Activated T-cell treated with anti-CD3 and anti-CD28 coated beads for 1 hour (primary cell): ENCODE measurements at places on chromosomes 1 and 21.

DNA sequence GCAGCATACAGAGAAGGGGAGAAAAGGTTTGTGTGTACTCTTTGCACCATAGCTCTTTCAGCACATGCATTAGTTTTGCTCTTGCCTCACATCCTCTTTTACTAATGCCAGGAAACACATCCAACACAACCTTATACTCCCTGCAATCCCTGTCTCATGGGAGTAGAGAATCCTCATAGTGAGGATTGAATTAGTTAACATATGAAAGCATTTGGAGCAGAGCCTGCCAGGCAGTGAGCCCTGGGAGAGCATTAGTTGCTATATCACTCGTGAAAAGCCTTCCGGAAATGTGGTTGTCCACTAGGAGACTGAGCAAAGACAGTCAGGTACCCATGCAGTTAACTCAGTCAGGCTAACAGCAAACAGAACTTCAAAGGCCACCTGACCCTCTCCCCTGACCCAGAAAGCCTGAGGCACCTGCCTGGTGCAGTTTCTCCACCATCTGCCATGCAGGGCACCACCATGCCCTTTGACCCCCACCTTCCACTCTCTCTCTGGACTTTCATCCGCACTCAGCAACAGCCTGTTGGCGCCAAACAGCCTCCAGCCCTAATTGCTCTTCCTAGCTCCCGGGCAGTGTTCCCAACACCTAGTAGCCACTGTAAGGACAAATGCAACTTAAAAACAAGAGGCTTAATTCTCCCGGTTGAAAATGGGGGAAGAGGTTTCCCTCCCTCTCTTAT, 14.9 kb upstream of the AGT start:
- DNase-seq, result no peak

GRCh38 chr1:21749109-21749508, 33.8 kb downstream of the USP48 start:
- no peak for DNase-seq

GRCh38 chr1:89736937-89737733, 83.7 kb upstream of the LRRC8D start:
- DNase-seq, result no peak

- DNase-seq, result no peak
These were observed 24.2 kb upstream of the PEX19 start for GRCh38 chr1:160309185-160309557.

GRCh38 chr1:167453123-167453522, 65.2 kb downstream of the CD247 start:
- DNase-seq, result no peak

- DNase-seq, result no peak
These were observed 60.4 kb downstream of the ENAH start for GRCh38 chr1:225592362-225593025.

DNA sequence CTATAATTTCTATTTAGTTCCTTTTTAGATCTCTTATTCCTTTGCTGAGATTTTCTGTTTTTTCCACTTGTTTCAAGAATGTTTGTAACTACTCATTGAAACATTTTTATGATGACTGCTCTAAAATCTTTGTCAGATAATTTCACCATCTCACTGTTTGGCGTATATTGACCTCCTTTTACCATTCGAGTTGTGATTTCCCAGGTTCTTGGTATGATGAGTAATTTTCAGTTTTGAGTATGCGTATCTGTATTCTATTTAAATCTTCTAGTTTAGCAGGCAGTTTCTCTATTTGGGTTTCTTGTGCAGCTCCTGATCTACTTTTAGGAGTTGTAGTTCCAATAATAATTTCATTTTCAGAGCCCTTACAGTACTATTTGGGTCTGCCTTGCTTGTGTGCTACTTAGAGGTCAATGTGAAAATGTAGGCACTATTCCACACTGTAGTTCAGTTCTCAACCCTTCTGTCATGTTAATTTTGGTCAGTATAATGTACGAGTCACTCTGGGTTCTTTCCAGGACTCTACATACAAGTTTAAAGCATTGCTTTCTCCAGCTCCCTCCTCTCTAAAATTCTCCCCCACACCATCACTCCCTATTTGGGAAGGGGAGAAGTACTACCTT, 115.5 kb downstream of the ACBD6 start:
- no peak for DNase-seq

DNA sequence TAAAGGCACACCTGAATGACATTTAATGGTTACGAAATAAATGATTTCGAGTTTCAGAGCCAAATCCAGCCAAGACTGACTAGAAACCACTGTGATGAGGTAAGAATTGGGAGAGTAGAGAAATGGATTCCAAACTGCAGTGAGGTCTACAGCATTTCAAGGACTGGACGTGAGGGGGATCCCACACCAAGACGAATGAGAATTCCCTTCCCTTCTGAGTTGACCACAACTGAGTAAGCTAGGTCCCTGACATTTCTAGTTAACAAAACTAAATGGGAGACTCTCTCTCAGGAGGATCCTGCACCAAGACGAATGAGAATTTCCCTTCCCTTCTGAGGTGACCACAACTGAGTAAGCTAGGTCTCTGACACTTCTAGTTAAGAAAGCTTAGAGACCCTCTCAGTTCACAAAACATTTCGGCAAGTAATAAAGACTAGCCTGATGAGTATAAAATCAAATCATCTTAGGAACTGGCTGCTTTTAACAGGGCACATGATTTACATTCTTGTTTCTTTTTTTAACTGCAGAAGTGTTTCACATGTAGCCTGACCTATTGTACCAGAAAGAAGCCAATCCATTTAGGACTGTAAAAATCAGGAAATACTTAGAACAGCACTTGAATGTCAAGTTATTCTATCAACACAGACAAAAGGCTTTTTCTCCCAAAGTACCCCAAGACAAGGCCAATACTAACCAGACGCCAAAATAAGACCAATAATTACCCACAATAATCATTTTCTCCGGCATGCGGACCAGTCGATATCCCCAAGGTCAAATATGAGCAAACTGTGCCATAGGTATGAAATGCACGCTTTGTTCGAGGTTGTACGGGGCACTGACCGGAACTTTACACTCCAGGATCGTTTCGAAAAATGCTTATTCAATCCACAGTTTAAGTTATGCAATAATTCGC, 1.4 kb upstream of the SPATA1 start:
- no peak for DNase-seq

DNA sequence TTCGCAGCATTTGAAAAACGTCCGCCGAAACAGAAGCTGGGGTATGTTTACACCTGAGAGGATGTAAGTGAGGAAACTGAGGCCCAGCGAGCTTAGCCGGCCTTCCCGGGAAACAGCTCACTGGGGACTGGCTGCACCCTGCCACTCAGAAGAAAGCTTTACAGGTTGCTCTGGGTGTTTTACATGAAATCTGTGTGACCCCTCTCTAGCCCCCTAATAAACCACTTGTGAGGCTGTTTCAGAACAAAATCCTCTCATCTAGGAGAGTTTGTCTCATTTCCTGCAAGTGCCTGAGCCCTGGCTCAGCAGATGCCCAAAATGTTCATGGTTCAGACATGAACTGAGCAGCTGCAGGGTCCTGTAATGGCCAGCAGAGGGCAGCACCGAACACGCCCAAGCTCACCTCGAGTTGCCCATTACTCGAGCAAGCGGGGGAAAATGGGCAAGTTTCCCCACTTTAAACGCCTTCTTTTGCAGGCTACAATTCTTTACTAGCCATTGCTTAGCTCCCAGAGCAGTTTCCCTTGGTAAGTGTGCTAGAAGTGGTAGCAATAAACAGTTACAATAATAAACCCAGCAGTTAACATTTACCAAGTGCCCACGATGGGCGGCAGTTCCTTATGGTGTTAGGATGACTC, 76.4 kb downstream of the FHAD1 start:
- DNase-seq, result peak; percentile 63

- no peak for DNase-seq
These were observed 519 bp downstream of the FNBP1L start for GRCh38 chr1:93448292-93448982.

DNA sequence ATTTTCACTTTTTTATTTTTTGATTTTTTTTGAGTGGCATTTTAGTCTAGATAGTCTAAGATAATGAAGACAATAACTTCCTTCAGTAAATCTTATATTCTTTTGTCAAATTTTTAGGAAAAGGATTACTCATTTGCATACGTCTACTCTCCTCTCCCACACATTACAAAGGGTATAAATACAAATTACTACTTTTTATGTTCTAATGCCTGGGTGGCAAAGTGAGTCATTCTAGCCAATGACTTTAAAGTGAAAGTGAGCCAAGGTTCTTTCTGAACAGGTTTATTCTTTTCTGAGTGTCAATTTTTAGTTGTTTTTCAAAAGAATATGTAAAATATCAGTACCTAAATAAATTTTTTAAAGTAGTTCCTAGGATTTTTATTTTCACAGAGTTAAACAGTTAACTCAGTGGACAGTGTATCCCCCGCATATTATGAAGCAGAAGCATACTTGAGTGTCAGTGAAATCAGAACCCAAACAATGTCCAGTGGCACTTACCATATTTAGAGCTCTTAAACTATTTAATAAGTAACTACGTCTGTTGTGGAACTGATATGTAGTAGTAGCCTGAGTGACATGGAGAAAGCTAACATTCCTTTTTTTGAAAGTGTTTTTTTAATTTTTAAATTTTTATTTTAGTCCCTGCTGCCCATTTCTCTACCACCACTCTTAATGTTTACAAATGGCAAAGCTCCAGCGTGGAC, 141.7 kb downstream of the PHTF1 start:
- DNase-seq, result no peak

GRCh38 chr1:16340673-16341072, 11.6 kb downstream of the FBXO42 start:
- DNase-seq, result no peak

GRCh38 chr1:39393645-39394044, 97.8 kb upstream of the BMP8A start:
- no peak for DNase-seq

DNA sequence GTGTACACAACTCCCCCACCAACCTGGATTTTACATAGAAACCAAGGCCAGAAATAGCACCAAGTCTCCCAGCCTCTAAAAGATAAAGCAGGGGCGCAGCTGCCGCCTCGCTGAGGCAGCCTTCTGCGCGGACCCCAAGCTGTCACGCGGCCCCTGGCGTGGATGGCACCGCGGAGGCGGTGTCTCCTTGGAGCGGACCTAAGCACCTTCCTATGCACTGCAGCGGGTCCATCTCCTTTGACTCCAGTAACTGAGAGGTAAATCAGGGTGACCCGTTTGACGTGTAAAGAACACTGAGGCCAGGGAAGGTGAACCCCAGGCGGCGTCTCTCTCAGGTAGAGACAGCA, 17.0 kb downstream of the ZNF697 start:
- DNase-seq, result no peak

GRCh38 chr1:153384958-153385580, 5.8 kb downstream of the S100A8 start:
- DNase-seq, result no peak
